Stimulated activated naive CD4-positive, alpha-beta T cell treated with Interleukin-2 at 50 U/mL for 16 hours (primary cell): ENCODE measurements at places on chromosomes 4 and X.

DNA sequence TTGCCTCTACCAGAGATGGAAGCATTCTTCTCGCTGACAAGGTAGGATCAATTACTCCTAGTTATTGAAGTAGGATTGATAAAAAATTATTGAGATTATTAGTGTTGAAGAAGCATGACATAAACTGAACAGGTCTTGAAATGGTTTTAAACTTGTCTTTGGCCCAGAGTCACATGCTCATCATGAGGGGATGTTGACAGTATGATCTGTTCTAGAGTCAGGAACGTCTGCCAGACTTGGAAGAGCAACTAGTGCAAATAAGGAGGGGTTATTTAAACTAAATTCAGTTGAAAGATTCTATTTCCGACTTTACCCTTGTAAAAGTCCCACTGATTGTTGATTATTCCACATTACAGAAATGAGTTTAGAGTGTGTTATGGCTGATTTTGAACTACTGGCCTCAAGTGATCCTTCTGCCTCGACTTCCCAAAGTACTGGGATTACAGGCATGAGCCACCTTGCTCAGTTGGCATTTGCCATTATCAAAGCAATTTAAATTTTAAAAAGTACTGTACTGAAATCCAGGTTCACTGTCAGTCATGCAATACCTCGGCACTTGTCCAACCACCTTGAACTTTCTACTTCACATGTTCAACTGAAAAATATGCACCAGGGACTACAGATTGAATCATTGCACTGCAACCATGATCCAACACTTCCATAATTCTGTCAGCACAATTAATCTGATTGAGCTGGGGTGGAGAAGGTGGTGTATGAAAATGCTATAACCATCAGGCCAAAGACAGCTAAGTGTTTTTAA lies 19.7 kb downstream of the FABP2 start:
- no peak for DNase-seq

GRCh38 chr4:53592122-53592521 lies 836 bp upstream of the LNX1 start:
- DNase-seq = no peak

GRCh38 chrX:75156531-75156945 lies 455 bp upstream of the ABCB7 start:
- DNase-seq = no peak

GRCh38 chrX:16087076-16087475 lies 36.3 kb upstream of the GRPR start:
- no peak for DNase-seq

DNA sequence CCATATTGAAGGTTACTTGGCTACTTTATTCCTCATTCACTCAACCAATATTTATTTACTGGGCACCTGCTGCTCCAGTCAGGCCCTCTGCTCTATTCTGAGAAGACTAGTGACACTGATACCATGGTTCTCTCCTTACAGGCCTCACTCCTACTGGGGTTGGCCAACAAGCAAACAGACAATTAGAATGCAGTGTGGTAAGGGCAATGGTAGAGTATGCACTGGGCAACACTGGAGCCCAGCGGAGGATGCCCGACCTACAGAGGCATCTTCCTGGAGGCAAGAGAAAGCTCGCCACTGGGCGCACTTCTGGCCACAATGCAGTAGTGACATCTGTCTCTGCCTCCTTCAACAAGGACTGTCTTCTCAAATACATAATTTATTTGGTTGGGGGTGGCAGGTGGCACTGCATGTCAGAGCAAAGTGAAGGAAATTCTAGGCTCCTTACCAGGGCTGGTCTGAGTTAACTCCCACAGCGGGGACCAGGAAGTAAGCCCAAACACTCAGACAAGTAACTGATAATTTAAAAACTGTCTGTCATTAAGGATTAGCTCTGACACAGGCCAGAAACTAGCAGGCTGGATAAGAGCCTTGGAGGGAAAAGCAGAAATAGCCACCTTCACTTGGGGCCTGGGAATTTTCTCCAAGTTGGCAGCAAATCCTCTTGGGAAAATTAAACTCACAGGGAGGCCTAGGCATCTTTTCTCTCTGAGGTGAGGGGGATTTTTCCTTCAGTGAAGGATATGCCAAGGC lies 150.7 kb upstream of the EOLA2 start:
- DNase-seq = no peak

DNA sequence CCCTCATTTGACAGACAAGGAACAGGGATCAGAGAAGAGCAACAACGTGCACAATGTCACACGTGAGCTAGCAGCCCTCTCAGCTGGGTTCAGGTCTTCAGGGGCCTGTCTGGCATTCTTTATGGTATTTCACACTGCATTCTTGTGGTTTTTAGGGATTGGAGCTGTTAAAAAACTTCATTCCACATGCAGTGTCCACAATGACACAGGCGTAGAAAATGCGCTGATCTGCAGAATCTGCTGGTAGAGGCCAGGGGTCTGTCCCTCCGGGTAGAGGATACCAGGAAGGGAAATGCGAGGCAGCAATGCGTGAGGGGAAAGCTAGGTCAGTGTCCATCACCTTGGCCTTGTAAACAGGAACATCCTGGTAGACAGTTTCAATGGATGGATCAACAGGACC lies 36.6 kb downstream of the MAP7D3 start:
- DNase-seq = no peak

DNA sequence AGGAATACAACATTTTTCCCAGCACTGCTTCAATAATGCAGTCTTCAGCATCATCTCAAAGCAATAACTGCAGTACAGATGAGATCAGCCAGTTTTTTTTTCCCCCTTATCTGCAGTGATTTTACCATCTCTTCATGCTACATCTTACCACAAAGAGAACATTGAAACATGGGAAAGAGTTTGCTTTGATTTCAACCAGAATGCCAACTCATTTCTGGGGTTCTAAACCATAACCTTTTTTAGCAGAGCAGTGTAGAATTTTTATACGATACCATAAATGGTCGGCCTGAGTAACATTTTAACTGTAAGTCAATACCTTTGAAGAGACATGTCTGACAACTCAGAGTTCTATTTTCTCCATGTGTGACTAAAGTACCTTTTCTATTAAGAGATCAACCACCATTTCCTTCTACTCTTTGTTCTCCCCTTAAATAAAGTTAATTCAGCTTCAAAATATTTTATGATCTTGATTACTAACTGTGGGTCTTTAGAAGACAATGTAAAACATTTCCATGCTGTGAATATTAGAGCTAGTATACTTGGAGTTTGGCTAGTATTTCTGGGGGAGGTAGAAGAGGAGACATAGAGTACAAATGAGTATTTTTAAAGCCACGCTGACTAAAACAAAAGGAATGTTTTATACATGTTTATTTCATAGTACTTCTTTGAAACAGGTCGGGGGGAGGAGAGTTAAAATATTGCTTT lies 69.1 kb downstream of the TET2 start:
- DNase-seq = no peak

- DNase-seq = no peak
Observed at GRCh38 chr4:24510091-24510490, 74.3 kb downstream of the DHX15 start.

DNA sequence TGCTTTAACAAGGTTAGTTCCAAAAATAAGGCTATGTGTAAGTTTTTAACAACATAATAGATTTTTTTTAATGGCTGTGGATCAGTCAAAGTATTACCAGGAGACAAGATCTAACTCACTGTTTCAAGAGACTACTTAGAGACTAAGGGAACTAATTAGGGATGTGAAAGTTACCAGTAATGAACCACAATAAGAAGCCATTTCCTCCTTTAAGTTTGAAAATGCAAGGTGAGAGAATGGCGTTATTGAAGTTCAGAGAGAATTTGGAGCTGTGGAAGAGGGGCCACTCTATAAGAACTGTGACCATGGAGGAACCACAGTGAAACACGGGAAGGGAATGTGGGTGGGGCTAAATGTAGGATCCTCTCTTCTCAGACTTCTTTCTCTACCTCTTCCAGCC lies 624.2 kb downstream of the GLUD2 start:
- no peak for DNase-seq

GRCh38 chrX:139290310-139290709 lies 240.2 kb upstream of the F9 start:
- no peak for DNase-seq

DNA sequence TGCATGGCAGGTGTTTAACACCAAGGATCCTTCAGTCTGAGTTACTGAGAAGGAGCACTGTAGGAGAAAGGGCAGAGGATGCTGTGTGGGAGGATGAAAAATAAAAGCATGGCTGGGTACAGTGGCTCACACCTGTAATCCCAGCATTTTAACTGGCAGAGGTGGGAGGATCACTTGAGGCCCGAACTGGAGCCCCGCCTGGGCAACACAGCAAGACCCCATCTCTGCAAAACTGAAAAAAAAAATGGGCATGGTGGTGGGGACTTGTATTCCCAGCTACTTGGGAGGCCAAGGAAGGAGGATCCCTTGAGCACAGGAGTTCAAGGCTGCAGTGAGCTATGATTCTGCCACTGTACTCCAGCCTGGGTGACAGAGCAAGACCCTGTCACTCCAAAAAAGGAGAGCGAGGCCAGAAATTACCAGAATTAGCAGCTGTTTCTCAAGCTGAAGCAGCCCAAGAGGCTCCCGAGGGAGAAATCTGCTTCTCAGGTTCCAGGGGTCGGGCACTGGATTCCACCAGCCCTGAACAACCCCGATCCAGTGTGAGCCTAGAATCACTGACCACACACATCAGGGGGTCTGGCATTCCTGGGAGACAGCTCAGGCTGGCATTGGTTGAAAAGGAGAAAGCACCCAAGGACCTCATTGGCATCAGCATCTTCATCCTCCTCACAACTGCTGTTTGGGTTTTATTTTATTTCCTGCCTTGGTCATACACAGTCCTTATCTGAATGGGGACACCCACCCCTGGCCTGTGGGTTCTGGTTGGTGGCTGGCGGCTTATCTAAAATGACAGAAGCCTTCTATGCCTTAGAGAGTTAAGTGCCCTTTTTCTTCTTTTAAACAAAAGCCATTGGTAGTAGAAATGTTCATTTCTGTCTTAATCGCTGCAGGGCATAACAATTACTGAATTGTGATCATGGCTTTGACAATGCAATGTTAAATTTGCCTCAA lies 66.3 kb upstream of the TRIM2 start:
- no peak for DNase-seq

DNA sequence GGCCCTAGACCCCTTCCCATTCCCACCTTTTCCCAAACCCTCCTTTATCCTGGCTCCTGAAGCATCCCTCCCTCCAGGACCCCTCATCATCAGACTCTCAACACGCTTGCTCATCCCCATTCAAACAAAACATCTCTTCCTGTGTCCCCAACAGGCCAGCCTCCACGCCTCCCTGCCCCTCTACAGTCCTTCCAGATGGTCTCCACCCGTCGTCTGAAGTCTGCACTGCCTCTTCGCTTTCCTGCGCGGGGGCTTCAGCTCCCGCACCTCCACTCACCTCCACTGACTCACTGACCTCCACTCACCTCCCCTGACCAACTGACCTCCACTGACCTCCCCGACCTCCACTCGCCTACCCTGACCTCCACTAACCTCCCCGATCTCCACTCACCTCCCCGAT lies 39.8 kb downstream of the JAKMIP1 start:
- no peak for DNase-seq

DNA sequence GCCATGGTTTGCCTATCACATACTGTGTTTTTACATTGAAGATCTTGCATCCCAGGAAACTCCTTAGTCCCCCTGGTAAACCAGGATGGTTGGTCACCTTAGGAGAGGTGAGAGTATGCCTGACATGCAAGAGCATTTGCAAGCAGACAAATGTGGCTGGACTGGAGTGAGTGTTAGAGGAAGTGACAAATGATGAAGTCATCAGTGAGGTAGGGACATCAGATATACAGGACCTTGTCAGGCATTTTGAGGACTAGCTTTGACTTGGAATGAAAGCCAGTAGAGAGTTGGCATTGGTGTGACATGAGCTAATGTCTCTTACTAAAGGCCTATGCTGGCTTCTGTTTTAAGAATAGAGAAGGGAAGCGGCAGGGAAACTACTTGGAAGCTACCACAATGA lies 124.9 kb downstream of the FRMPD4 start:
- DNase-seq = no peak

DNA sequence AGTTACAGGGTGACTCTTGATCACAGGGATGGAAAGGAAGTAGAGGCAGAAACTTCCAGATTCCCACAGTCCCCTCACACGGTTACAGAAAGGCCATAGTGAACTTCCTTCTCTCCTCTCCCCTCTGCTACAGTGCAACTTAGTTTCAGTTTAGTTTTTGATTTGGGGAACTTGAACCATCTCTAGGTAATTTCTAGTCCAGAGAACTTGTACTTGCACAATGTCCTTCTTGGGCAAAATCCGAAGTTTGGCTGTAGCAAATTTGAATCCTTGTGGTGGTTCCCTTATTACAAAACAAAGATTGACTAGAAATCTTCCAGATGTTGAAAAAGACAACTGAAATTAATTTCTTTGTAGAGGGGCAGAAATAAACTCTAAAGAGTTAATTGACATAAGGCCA lies 1.2 kb upstream of the BLTP1 start:
- no peak for DNase-seq

- DNase-seq = no peak
Observed at GRCh38 chr4:54189140-54189539, 40.0 kb upstream of the PDGFRA start.

DNA sequence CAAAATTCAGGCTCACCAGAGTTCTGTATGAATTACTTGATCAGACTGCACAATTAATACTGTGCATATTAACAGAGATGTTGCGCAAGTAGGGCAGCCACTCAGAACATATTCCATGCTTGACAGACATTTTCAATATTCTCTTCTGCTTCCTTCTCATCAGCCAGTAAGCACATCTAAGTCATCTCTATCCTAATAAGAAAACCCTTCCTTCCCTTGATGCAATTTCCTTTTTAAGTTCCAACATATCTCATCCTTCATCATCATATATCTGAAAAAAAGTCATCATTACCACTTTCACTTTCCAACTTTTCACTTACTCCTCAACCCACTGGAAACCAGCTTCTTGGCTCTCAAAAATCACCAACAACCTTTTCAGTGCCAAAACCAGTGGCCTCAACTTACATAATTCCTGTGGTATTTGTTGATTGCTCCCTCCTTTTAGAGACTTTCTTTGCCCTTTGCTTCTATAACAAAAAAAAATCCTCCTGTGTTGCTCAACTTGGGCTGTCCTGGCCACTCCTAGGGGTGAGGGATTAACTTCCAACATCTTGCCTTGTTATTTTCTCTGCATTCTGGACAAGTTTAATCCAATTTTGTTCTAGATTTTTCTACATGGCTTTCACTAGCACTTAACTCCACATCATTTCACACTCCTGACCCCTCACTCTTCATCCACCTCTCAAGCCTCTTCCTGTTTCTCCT lies 14.1 kb downstream of the MBNL3 start:
- DNase-seq = no peak

- no peak for DNase-seq
Observed at GRCh38 chr4:173499658-173500535, 30.1 kb downstream of the HAND2 start.

GRCh38 chr4:55183926-55184599 lies 58.7 kb upstream of the KDR start:
- no peak for DNase-seq
